Ascending aorta (tissue), 2 donors: ENCODE measurements at places on chromosomes 7 and 10.

GRCh38 chr10:72796042-72796441 is 97.5 kb upstream of the OIT3 start:
- no peak for DNase-seq

- DNase-seq, result no peak
Measured at GRCh38 chr7:23687011-23687410, 7.0 kb downstream of the FAM221A start.

GRCh38 chr10:123331438-123331837 is 177.2 kb downstream of the BUB3 start:
- DNase-seq, result no peak

- DNase-seq, result no peak
Measured at GRCh38 chr7:155809947-155810769, 2.1 kb downstream of the SHH start.

- DNase-seq, result no peak
Measured at GRCh38 chr10:12418000-12418399, 68.7 kb downstream of the CAMK1D start.
